ENCODE measurements at places on chromosomes 2 and 18.

- no peak for DNase-seq
Observed at GRCh38 chr2:46010223-46010924, 286.8 kb upstream of the EPAS1 start.

GRCh38 chr2:20401489-20401835 is 45.4 kb upstream of the RHOB start:
- DNase-seq: no peak

GRCh38 chr2:9139491-9140443 is 66.8 kb upstream of the ASAP2 start:
- DNase-seq: peak; percentile 77

GRCh38 chr2:223082706-223083105 is 30.7 kb downstream of the KCNE4 start:
- DNase-seq: no peak

- DNase-seq: no peak
Observed at GRCh38 chr2:219733106-219733505, 105.7 kb downstream of the SLC4A3 start.

- DNase-seq: no peak
Observed at GRCh38 chr2:200378652-200379290, 72.3 kb downstream of the SPATS2L start.

GRCh38 chr2:3091696-3092095 is 285.9 kb downstream of the EIPR1 start:
- no peak for DNase-seq

DNA sequence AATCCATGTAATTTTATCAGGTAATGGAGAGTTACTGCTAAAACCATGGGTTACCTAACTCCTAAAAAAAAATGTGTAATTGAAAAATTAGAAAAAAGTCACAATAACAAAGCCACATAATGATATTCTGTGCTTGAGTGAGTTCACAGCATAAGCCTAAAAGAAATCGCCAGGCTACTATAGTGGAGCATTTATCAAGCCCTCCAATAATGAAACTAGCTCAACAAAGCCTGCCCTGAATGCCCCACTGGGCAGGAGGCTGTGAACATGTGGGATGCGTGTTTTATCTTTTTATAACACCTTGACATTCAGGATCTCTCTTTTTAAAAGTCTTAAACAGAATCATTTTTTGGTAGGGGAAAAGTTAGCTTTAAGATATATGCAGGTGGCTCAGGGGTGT is 86.3 kb downstream of the KCTD18 start:
- no peak for DNase-seq

Measured in urothelium cell line (cell line).